ENCODE measurements at places on chromosomes 7 and 10.

DNA sequence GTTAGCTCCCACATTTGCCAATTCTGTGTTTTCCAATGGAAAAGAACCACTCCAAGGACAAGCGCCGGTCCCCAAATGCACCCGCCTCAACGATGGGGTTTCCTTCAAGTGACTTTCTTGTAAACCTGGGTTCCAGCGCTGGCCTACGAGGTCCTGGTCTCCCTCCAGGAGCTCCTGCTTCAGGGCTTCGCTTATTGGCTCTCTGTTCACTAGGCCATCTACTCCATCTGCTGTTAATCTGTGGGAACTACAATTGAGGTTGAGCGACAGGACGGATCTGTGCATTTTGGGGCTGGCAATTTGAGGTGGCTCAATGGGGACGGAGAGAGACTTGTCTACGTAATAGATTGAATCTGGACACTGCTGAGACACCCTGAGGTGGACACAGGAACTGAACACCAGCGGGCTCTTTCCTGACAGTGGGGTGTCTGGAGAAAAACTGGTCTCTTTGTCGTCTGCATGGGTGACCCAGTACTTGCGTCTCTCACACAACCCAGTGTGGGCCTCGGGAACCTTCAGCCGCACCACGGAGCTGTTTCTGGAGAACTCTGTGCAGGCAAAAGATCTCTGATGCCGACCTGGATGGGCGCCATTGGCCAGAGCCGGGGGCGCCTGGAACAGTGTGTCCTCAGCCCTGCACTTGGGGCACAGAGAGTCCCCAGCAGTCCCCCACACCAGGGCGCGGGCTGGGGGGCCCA lies 115.9 kb upstream of the ADAM12 start:
- no peak overlapping the region for H3K27ac ChIP-seq
- H3K4me1 ChIP-seq: no peaks in the 10 kb centered on the region
- H3K27me3 ChIP-seq: no peaks in the 10 kb centered on the region

GRCh38 chr10:108812296-108812695 lies 1111.0 kb downstream of the XPNPEP1 start:
- no peaks in the 10 kb centered on the region for H3K36me3 ChIP-seq
- H3K27me3 ChIP-seq: no peaks in the 10 kb centered on the region
- DNase-seq: no peak
- no peak overlapping the region for H3K4me3 ChIP-seq

- no peaks in the 10 kb centered on the region for H3K4me1 ChIP-seq
- no peak overlapping the region for H3K4me3 ChIP-seq
- no peak overlapping the region for H3K27ac ChIP-seq
Measured at GRCh38 chr10:32930036-32930435, 28.0 kb downstream of the ITGB1 start.

DNA sequence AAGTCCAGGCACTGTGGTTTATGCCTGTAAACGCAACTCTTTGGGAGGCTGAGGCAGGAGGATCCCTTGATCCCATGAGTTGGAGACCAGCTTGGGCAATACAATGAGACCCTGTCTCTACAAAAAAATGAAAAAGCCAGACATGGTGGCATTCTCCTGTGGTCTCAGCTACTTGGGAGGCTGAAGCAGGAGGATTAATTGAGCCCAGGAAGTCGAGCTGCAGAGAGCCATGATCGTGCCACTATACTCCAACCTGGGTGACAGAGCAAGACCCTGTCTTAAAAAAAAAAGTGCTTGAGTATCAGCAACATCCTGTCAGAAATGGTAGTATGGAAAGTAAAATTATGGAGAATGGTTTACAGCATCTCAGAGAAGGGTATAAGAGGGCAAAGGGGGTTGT lies 11.6 kb downstream of the APBB1IP start:
- H3K27me3 ChIP-seq: no peaks in the 10 kb centered on the region
- H3K4me3 ChIP-seq: no peak overlapping the region
- H3K27ac ChIP-seq: no peak overlapping the region
- no peaks in the 10 kb centered on the region for H3K36me3 ChIP-seq
- no peaks in the 10 kb centered on the region for H3K4me1 ChIP-seq
- no peak for DNase-seq

DNA sequence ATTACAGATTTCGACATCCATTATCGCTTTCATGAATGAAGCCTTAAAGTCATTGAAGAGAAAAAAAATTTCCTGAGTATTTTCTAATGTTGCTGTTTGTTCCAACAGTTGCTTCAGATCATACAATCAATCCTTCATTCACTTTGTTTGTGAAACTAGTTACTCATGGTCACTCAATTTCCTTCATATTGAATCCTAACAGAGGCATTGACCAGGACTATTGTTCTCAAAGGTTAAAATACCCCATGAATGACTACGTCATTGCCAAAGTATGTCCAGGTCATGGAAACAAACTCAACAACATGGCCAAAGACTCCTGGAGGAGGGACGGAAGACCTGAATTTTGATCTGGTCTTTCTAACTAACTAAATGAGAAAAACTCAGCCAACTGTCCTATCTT lies 54.0 kb upstream of the ABCB5 start:
- H3K4me1 ChIP-seq: no peaks in the 10 kb centered on the region
- no peak overlapping the region for H3K4me3 ChIP-seq
- no peaks in the 10 kb centered on the region for H3K36me3 ChIP-seq
- H3K27me3 ChIP-seq: no peaks in the 10 kb centered on the region
- no peak overlapping the region for H3K27ac ChIP-seq
- no peak for DNase-seq

DNA sequence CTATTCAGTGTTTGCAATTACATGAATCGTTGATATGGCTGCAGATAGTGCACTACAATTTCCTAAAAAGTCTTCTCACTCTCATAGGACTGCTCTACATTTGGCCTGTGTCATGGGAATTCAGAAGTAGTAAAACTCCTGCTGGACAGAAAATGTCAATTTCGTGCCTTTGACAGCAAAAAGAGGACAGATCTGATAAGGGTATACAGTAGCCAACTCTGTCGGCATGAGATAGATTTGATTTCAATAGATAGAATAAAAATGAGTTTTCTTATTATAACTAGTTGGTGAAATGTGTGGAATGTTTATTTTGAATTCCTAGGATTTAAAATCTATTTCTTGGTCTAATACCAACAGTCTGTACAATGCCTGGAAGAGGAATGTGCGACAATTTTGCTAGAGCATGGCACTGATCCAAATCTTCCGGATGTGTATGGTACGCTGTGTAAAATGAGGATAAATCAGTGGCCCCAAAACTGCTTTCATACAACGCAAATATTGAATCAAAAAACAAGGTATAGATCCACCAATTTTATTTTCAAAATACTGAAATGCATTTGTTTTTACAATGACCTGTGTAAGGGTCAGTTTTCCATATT lies 133.5 kb upstream of the CDK13 start:
- H3K4me1 ChIP-seq: no peaks in the 10 kb centered on the region
- no peak for DNase-seq
- no peak overlapping the region for H3K27ac ChIP-seq
- no peak overlapping the region for H3K4me3 ChIP-seq
- H3K27me3 ChIP-seq: no peaks in the 10 kb centered on the region
- H3K36me3 ChIP-seq: no peaks in the 10 kb centered on the region

DNA sequence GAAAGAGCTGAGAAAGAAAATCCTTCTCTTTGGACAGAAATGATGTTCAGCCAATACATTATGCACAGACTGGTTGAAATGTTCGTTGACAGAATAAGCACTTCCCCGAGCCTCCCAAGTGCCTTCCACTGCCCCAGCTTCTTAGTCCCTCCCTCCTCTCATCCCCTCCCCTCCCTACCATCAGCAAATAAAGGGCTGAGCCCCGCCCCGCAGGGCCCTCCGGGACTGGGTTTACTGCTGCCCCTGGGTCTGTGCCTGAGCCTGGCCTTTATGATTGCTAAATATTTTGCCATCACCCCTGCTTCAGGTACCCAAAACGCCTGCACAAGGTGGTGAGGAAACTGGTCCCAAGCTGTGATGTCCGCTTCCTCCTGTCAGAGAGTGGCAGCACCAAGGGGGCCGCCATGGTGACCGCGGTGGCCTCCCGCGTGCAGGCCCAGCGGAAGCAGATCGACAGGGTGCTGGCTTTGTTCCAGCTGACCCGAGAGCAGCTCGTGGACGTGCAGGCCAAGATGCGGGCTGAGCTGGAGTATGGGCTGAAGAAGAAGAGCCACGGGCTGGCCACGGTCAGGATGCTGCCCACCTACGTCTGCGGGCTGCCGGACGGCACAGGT lies 28.1 kb downstream of the HKDC1 start:
- no peak overlapping the region for H3K27ac ChIP-seq
- no peak overlapping the region for H3K4me3 ChIP-seq
- H3K36me3 ChIP-seq: no peaks in the 10 kb centered on the region
- DNase-seq: no peak

DNA sequence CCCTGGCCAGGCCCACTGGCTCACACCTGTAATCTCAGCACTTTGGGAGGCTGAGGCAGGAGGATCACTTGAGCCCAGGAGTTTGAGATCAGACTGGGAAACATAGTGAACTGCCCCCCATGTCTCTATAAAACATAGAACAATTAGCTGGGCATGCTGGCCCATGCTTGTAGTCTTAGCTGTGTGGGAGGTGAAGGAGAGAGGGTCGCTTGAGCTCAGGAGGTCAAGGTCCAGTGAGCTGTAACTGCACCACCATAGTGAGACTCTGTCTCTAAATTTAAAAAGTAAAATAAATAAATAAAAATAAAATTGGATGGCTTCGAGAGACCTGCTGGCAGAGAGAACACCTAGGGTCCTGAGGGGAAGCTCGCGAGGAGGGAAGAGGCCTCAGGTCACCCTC lies 69.9 kb upstream of the PARD3 start:
- DNase-seq: no peak
- H3K4me1 ChIP-seq: no peaks in the 10 kb centered on the region
- no peak overlapping the region for H3K27ac ChIP-seq
- no peaks in the 10 kb centered on the region for H3K27me3 ChIP-seq

GRCh38 chr7:157769526-157770215 lies 432.9 kb downstream of the DNAJB6 start:
- H3K27ac ChIP-seq: no peak overlapping the region
- H3K4me1 ChIP-seq: no peaks in the 10 kb centered on the region
- H3K36me3 ChIP-seq: no peaks in the 10 kb centered on the region
- no peaks in the 10 kb centered on the region for H3K27me3 ChIP-seq

GRCh38 chr7:131554880-131555516 lies 1.4 kb downstream of the PODXL start:
- H3K27ac ChIP-seq: peak overlapping the region; percentile 77
- peaks cover 16% of the 10 kb centered on the region for H3K4me1 ChIP-seq
- peak overlapping the region; percentile 74 for H3K4me3 ChIP-seq
- no peak for DNase-seq

DNA sequence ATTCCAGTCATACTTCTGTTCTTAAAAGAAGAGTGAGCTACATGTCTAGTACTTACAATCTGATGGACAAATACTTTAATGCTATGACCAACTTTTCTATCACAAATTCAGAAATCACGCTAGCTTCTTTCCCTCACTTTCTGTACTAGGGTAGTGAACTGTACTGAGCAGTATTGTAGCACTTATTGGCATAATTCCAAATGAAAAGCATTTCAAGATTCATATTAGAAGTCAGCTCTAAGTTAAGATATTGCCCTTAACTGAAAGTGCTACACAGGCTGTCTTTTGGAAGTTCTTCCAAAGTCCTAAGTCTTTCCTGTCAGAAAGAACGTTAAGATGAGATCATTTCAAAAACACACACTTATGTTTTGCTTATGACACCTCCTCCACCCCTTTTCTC lies 13.4 kb downstream of the P4HA1 start:
- DNase-seq: no peak
- peaks cover 6% of the 10 kb centered on the region for H3K4me1 ChIP-seq
- no peaks in the 10 kb centered on the region for H3K27me3 ChIP-seq

GRCh38 chr7:127290116-127290655 lies 37.4 kb upstream of the GRM8 start:
- no peaks in the 10 kb centered on the region for H3K36me3 ChIP-seq
- no peak for DNase-seq
- H3K27me3 ChIP-seq: no peaks in the 10 kb centered on the region
- no peak overlapping the region for H3K27ac ChIP-seq

GRCh38 chr10:50577681-50578350 lies 45.9 kb downstream of the SGMS1 start:
- H3K36me3 ChIP-seq: no peaks in the 10 kb centered on the region
- peak overlapping the region; percentile 21 for H3K27ac ChIP-seq
- peaks cover 38% of the 10 kb centered on the region for H3K4me1 ChIP-seq
- H3K4me3 ChIP-seq: no peak overlapping the region

DNA sequence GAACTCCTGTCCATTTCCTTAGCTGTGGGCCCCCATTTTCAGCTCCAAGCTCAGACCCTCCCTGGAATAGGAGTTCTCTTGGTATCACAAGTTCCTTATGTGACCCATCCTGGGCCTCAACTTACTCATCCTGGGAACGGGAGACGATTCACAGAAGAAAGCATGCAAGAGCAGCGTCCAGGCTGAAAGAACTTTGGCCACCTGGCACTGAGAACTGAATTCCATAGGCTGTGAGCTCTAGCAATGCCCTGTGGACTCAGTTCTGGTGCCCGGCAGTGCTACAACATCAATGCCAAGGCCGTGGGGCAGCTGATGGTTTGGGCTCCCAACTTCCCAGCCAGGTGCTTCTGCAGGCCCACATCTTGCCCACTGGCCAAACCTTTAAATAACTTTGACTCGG lies 3.9 kb upstream of the CUEDC2 start:
- no peaks in the 10 kb centered on the region for H3K36me3 ChIP-seq
- DNase-seq: no peak
- peak overlapping the region; percentile 60 for H3K27ac ChIP-seq
- H3K4me3 ChIP-seq: peak overlapping the region; percentile 31
- H3K4me1 ChIP-seq: peaks cover 42% of the 10 kb centered on the region
- H3K27me3 ChIP-seq: no peaks in the 10 kb centered on the region

DNA sequence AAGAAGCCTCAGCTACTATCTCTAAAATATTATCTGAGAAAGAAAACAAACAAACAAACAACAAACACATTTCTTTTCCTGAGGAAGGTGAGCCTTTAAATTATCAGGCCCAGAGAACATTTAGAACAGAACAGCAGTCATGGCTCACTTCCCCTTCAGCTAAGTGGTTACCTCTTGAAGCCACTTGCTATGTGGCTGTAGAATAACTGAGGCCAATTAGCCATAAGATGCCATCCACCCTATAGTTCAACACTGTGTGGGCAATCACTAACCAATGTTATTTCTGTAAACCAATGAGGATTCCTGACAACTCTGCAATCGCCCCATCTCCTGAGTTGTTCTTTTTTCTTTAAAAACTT lies 3.7 kb upstream of the UPP1 start:
- no peak for DNase-seq
- peaks cover 37% of the 10 kb centered on the region for H3K4me1 ChIP-seq
- H3K27ac ChIP-seq: peak overlapping the region; percentile 71
- no peaks in the 10 kb centered on the region for H3K36me3 ChIP-seq
- no peaks in the 10 kb centered on the region for H3K27me3 ChIP-seq

GRCh38 chr10:35501923-35502322 lies 103.2 kb upstream of the GJD4 start:
- peaks cover 4% of the 10 kb centered on the region for H3K4me1 ChIP-seq
- H3K36me3 ChIP-seq: no peaks in the 10 kb centered on the region
- H3K27ac ChIP-seq: no peak overlapping the region
- no peak for DNase-seq
- no peak overlapping the region for H3K4me3 ChIP-seq

- no peaks in the 10 kb centered on the region for H3K36me3 ChIP-seq
- H3K4me1 ChIP-seq: no peaks in the 10 kb centered on the region
- DNase-seq: no peak
- H3K27me3 ChIP-seq: no peaks in the 10 kb centered on the region
- H3K27ac ChIP-seq: no peak overlapping the region
- no peak overlapping the region for H3K4me3 ChIP-seq
Measured at GRCh38 chr10:58453105-58453504, 59.6 kb upstream of the BICC1 start.
